ENCODE measurements at places on chromosomes 1 and 21. TPM values are rescaled to one million over a fixed set of nuclear protein-coding genes. Genes with fewer than 3 reads are reported as not detected.

GMEB1 gene
- total RNA-seq = 26.4 TPM

- no peak for DNase-seq
Observed at GRCh38 chr21:37445228-37445627, 78.7 kb downstream of the DYRK1A start.

- no peak for DNase-seq
Observed at GRCh38 chr1:63325279-63325985, 3.1 kb downstream of the FOXD3 start.

DNA sequence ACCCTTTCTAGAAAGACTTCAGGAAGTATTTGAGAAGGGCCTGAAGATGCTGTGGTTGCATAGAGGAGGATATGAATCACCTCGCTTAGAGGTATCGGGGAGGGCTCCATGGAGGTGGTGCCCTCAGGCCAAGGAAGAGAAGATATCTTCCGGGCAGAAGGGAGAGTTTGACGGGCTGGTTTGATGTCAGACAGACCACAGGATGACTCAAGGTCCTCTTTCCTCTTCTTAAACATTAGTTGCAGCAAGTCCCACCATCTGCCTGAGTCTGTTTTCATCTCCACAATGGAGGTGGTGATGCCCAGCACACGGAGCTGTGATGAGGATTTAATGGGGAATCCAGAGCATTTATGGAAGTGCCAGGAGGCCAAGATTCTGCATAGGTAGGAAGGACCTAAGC lies 25.1 kb upstream of the RUNX3 start:
- no peak for DNase-seq

GRCh38 chr21:31284797-31285397 lies 59.2 kb downstream of the TIAM1 start:
- no peak for DNase-seq

DNA sequence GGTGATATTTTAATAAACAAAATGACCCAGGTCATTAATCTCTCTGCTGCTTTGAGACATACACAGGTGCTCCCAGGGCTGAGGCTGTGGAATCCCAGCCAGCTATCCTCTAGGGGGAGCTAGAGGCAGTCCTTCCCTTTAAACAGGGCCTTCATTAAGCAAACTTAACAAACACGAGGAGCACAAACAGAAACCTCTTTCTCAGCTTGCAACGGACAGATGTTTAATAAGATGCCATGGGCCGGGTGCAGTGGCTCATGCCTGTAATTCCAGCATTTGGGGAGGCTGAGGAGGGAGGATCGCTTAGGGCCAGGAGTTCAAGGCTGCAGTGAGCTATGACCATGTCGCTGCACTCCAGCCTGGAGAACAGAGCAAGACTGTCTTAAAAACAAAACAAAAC lies 106.7 kb downstream of the HIVEP3 start:
- DNase-seq = peak; percentile 74

DNA sequence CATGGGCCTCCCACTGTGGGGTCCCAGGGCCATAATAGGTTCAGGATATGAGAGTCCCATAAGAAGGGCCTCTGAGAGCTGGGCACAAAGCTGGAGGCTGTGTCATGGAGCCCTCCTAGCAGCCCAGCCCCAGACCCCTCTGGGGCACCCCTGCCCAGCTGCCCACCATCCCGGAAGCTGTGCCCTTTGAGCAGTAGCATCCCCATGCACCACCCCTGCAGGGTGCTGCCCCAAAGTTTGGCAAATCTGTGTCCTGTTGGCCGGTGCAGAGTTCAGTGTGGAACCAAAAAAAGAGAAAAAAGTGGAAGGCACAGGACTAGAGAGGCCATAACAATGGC lies 17.6 kb downstream of the TNNT2 start:
- DNase-seq = no peak

DNA sequence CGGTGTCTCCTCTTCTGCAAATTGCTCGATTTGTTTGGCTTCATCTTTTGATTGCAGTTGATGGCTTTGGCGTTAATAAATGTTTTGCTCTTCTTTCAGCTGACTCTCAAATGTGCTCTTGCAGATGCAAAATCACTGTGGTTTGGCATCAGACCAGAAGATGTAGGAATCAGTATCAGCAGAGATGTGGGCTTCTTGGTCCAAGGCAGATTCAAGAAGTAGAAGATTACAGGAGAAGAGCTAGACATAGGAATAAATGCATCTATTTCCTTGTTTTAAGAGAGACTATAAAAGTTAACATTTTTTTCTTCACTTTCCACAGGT lies 59.8 kb upstream of the BACH1 start:
- DNase-seq = no peak
